ENCODE measurements at places on chromosomes 3 and 15.

GRCh38 chr3:45904931-45905330 is 18.6 kb downstream of the CCR9 start:
- DNase-seq, result no peak

GRCh38 chr3:187188931-187189330 is 8.4 kb upstream of the RTP1 start:
- no peak for DNase-seq

DNA sequence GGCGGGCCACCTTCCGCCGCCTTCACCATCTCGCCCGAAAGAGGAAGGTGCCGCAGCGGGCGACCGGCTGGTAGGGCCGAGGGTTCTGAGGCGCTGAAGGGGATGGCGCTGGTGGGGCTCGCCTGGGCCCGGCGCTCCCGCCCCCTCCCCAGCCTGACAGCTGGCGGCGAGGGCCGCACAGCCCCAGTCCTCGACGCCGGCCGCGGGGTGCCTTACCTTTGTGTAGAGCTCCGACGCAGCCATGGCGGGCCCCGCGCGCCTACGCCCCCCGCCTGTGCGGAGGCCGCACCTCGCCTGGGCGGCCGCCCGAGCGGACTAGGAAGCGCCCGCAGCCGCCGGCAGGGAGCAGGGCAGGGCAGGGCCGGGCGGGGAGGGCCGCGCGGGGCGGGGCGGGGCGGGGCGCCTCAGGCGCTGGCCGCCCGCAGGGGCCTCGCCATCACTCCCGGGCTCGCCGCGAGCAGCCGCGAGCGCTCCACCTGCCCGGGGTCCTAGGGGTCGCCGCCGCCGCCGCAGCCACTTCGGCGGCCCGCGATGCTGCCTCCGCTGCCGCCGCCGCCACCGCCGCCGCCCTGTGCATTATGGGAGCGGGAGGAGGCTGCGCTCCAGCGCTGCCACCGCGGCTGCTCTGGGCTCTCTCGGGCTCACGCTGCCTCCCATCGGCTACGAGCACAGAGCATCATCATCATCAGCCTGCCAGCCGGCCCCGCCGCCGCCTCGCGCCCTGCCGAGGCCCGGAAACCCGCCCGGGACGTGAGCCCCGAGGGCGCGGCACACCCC is at the start of gene MYO5A:
Gene MYO5A, minus strand, starts transcription at position 317 of the 777 bp plus-strand sequence. Its CDS starts 74 bp downstream, at position 243.
- DNase-seq, result peak; percentile 81

GRCh38 chr3:115134648-115135347 is 12.3 kb downstream of the ZBTB20 start:
- DNase-seq, result no peak

DNA sequence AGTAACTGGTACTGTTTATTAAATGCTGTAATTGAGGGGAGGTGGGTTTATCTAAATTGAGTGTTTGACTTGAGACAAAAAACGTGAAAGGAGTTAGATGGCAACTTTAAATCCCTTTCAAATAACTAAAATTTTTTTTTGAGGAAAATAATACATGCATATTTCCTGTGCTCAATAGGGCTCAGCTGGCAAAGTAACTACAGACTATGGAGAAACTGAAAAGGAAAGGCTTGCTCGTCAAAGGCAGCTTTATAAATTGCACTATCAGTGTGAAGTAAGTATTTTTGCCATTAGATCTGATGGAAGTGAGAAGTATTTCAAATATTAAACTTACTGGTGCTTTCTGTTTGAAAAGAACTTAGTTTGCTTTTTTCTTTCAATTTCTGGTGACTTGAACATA is 72.2 kb downstream of the DZIP3 start:
- DNase-seq, result no peak

- no peak for DNase-seq
These were observed 65.2 kb downstream of the FHIT start for GRCh38 chr3:61186030-61186429.

DNA sequence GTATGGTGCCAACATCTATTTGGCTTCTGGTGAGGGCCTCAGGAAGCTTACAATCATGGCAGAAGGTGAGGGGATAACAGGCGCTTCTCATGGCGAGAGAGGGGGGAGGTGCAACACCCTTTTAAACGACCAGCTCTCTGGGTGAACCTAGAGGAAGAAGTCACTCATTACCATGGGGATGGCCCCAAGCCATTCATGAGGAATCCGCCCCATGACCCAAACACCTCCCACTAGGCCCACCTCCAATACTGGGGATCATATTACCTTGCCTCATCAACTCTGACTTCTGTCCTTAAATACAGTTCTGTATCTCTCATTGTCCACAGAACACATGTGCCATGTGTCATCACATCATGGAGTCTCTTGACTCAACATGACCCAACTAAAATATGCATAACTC is 37.5 kb upstream of the CLRN1 start:
- DNase-seq, result no peak

DNA sequence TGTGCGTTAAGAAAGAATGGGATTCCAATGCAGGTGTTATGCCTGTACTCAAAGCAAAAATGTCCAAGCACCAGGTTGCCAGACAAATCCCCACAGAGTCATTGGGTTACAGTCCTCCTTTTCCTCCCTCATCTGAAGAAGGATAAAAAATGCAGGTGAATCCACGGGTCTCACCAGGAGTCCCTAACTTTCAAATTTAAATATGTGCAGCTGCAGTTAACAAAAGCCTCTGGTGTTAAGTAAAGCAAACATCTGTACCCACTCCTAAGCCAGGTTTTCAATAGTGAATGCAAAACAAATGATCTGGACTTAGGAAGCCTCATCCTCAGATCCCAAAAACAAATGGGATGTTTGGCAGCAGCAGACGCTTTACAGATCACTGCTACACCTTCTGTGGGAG is 70.4 kb upstream of the SETMAR start:
- no peak for DNase-seq

DNA sequence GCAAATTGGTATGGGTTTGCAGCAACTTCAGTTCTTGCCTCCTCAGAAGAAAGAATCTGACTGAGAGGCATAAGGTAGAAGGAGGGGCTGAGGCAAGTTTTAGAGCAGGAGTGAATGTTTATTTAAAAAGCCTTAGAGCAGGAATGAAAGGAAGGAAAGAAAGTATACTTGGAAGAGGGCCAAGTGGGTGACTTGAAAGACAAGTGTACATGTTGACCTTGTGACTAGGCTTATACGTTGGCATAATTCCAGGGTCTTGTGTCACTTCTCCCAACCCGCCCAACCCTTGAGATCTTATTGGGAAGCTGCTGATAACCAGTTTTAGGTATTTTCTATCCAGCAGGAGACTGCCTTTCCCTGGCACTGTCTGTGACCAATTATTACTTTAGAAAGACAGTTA is 436.9 kb upstream of the ZNF717 start:
- DNase-seq, result peak; percentile 28

GRCh38 chr3:156160647-156161046 is 40.3 kb downstream of the KCNAB1 start:
- DNase-seq, result no peak

DNA sequence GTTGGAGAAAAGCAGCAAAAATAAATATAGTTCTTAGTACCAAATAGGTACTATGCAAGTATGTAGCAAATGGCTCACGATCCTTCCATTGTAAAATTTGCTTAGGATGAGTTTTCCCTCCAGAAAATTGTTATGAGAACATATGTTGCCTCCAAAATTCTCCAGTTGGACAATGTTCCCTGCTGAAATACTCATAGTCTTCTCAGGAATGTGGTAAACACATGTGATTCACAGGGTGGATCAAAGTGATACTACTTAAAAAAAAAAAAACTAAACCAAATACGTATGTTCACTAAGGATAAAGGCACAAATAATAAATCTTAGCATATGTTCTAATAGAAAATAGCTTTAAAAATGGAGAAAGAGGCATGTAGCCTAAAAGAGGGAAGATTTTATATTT is 84.3 kb upstream of the ZNF385D start:
- no peak for DNase-seq

DNA sequence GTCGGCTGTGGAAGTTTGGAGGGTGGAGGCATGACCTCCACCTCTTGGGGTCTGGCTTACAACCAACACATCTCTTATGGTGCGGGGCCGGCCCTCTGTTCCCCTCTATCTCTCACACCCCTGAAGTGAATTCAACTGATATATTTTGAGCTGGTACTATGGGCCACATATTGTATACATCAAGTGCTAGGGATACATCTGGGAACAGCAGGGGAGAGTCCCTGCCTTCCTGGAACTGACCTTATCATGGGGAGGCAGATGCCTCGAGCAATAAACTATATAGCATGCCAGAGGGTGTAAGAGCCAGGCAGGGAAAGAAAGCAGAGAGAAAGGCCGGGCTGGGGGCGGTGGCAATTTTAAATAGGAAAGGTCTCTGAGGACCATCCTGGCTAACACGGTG is 60.4 kb upstream of the TRPM1 start:
- DNase-seq, result no peak

DNA sequence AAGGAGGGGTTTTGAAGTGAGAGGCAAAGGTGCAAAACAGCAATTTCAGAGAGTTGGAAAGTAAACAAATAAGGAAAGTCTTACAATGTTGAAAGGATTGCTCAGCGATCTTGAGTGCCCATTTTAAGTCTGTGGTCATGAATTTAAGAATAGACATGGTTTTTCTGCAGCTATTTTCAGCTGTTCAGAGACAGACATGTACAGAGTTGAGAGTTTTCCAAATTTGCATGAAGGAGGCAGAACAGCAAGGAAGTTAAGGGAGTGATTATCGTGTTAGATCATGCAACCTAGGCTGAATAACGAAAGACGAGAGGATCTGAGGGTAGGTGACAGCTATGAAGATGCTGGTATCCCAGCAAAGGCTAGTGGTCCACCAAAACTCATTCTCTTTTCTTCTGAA is 37.2 kb downstream of the DET1 start:
- DNase-seq, result no peak

GRCh38 chr3:185439745-185440466 is 58.9 kb downstream of the TMEM41A start:
- DNase-seq, result no peak

- no peak for DNase-seq
These were observed 30.8 kb downstream of the LAMP3 start for GRCh38 chr3:183131735-183132134.

DNA sequence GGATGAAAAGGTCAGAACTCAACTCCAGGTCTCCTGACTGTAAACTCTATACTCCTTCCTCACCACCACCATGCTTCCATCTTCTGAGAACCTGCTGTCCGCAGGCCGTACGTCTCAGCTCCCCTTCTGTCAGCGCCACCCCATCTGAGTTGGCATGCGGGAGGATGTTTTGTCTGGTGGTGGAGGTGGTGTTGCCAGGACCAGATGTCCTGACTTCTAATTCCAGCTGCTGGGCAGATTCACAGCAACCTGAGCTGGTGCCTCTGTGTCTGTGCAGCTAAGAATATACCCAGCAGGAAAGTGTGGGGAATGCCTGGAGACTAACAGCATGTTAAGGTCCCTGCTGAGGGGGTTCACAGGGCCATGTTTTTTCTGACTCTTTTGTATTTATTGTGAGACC is 23.2 kb downstream of the PLA1A start:
- no peak for DNase-seq

GRCh38 chr3:11558002-11558401 is 85.7 kb downstream of the VGLL4 start:
- DNase-seq, result no peak

DNA sequence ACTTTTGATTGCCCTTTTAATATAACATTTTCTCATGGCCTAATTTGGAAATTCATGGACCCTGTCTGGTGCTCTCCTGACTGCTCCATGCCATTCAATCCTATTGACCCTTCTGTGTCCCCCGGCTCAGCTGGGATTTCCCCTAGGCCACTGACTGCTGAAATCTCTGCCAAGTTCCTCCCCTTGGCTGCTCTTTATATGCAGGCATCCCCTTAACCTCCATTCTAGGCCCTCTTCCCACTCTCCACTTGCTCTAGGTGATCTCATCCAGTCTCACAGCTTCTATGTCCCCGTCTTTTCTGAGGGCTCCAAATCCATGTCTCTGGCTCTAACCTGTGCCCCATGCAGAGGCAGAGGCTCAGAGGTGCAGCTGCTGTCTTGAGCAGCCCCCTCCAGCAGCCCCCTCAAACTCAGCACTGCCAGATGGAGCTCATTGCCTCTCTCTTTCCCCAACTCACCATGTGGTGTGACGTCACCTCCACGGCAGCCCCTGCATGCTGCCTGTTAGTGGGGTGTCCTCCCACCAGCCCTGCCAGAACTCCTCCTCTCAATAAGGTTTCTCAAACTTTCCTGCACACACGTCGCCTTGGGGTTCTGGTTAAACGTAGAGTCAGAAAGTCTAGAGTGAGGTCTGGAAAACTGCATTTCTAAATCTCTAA is 6.6 kb downstream of the FSD2 start:
- DNase-seq, result no peak

DNA sequence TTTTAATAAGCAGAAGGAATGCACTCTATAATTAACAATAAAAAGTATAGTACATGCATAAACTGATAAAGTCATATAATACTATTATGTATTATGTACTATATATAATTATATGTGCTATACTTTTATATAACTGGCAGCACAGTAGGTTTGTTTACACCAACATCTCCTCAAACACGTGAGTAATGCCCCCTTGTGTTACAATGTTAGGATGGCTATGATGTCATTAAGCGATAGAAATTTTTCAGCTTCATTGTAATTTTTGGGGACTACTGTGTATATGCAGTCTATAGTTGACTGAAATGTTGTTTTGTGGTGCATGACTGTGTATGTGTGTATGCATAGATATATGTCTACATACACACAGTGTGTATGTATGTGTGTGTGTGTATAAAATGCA is 100.6 kb downstream of the SLMAP start:
- DNase-seq, result no peak

DNA sequence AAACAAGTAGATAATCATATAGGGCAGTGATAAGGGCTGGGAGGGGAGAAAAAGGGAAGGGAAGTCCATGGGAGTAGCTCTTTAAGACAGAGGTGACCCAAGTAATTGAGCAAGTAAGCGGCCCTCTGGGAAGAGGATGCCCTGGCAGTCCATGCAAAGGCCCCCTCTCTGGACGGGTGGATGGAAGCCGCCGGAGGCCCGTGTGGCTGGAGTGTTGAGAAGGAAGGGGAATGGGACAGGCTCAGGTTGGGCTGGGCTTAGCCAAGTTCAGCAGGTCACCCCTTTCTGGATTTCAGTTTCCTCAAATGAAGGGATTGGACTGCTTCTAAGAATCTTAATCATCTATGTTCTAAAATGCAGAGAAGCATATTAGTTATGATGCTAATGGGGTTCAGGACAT is 32.4 kb upstream of the TRPM1 start:
- no peak for DNase-seq

GRCh38 chr3:194880940-194881925 is 195.6 kb downstream of the FAM43A start:
- no peak for DNase-seq

- DNase-seq, result peak; percentile 12
These were observed 78.1 kb downstream of the ZPLD1 start for GRCh38 chr3:102512734-102513504.
